ENCODE measurements at places on chromosomes 6 and 20.

GRCh38 chr6:157521362-157522335 is 140.7 kb downstream of the ZDHHC14 start:
- DNase-seq = no peak

DNA sequence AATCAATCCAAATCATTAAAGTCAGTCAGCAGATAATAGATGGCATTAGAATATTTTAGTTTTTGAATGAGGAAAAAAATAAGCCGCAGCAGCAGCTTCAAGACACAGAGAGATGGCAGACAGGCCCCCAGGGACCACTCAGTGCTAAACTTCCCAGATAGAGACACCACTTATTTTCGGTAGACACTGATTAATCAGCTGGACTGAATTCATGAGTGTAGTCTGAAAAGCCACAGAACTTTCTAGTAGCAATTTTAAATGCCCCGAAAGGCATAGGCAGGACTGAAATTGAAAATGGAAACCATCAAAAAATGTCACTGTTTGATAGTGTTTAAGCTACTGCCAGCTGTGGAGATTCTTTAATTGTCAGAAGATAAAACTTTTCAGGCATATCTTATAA is 3.1 kb upstream of the CLDN20 start:
- DNase-seq = no peak

GRCh38 chr20:32227744-32228688 is 20.3 kb downstream of the POFUT1 start:
- DNase-seq = no peak

GRCh38 chr6:114195027-114195365 is 147.8 kb downstream of the HS3ST5 start:
- DNase-seq = no peak

DNA sequence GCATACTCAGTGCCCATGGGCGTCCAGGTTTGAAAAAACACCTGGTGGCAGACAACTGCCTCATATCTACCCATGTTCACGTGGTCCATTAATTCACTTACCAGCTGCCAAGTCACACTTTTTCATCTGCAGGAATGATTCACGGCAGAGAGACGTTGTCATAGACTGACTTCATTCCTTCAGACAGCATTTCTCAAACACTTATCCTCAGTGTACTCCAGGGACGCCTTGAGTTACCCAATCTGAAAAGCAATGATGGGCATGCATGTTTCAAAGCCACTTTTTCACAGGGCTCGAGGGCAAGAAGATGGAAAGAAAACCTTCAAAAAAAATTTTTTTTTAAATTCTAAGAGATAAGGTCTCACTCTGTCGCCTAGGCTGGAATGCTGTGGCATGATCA is 6.0 kb downstream of the MMP24OS start:
- DNase-seq = no peak

DNA sequence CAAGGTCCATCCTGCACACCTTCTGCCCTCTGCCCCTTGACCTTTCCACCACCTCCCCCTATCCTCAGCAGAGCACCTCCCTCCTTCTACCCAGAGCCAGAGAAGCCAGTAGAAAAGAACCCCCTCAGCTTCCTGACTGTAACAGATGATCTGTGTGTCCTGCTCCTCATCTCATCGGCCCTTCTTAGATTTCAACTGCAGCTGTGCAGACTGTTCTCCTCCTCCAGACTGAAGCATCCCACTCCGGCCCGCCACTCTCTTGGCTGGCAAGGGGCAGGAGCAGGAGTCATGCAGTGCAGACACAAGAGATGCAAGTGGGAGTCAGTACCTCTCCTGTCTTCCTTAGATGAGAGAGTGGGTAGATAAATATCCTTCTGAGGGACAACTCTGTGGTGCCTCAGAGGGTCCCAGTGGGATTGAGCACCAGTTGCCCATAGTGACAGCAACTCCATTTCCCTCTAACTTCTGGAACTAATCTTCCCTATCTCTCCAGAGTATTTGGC is 163.5 kb upstream of the MLN start:
- DNase-seq = no peak

- no peak for DNase-seq
Observed at GRCh38 chr20:39800548-39800947, 838.4 kb downstream of the DHX35 start.

- DNase-seq = no peak
Observed at GRCh38 chr6:34593701-34594100, 37.6 kb upstream of the SPDEF start.

- no peak for DNase-seq
Observed at GRCh38 chr6:31797588-31797987, 2.0 kb upstream of the VARS1 start.

- no peak for DNase-seq
Observed at GRCh38 chr20:23515250-23515939, 24.5 kb downstream of the CST8 start.

- DNase-seq = no peak
Observed at GRCh38 chr6:34556031-34556471, at the start of gene SPDEF. Gene SPDEF (minus strand): TSS chr6:34556329. CDS start chr6:34544455, 11,874 bp downstream.

DNA sequence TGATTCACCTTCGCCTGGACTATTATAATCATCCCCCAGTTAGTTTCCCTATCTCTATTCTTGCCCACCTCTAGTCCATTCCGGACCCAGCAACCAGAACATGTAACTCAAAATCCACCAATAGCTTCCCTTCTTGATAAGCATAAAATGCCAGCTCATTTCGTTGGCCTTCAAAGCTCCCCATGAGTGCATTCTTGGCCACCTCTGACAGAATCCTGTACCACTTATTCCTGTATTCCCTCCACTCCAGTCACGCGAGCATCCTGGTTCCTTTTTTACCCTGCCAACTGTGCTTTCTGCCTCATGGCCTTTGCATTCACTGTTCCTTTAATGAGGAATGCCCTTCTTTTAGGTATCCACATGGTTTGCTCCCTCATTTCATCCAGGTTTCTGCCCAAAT is 36.7 kb downstream of the CYP24A1 start:
- no peak for DNase-seq

DNA sequence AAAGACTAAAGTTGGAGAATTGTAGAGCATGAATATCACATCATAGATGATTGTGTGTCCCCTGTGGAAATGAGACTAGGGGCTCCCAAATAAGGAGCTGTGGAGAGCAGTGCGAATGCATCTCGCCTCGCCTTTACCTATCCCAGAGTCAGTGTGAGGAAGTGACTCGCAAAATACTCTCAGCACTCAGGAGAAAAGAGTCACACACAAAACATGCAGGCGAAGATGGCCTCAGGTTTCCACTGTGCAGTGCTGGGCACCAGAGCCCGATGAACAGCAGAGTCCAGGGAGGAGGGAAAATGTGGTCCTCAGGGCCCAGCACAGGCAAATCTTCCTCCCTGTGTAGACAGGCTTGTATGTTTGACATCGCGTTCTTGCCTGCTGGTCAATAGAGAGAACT is 126.5 kb upstream of the AFDN start:
- DNase-seq = no peak

GRCh38 chr6:1724124-1724523 is 114.4 kb downstream of the FOXC1 start:
- no peak for DNase-seq

GRCh38 chr6:3122823-3123182 is 4.3 kb downstream of the BPHL start:
- DNase-seq = no peak

GRCh38 chr6:73382462-73383113 is 12.0 kb upstream of the DDX43 start:
- DNase-seq = no peak

DNA sequence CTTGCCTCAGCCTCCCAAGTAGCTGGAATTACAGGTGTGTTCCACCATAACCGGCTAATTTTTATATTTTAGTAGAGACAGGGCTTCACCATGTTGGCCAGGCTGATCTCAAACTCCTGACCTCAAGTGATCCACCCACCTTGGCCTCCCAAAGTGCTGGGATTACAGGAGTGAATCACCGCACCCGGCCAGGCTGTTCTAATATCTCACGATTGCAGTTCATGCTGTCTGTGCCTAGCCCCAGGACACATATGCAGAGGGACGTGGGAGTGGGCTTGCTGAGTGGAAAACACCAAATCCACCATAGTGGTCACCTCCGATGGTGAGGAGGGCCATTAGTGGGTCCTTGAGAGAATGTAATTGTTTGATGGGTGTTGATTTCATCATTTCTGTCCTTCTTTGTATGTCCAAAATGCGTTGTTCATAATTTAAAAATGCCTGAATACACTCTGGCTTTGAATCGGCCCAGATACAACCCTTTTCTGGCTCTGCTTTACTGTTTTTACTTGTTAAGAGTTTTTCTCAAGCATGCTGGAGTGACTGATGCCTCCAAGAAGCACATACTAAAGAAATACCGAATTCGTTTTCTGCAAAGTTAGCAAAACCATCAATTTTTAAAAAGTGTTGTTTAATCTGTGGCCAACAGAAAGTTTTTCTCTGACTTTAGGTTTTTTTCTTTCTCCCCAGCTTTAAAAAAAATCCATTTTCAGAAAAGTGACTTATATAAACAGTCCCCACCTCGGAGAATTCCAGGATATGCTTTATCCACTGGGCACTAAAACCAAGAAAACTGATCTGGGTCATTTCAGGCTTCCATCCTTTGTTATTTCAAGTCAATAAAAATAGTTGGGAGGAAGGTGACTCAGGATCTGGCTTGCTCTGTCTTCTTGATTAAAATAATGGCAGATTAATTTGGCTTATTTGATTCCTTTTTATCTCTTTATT is 18.8 kb upstream of the RALGAPA2 start:
- no peak for DNase-seq

DNA sequence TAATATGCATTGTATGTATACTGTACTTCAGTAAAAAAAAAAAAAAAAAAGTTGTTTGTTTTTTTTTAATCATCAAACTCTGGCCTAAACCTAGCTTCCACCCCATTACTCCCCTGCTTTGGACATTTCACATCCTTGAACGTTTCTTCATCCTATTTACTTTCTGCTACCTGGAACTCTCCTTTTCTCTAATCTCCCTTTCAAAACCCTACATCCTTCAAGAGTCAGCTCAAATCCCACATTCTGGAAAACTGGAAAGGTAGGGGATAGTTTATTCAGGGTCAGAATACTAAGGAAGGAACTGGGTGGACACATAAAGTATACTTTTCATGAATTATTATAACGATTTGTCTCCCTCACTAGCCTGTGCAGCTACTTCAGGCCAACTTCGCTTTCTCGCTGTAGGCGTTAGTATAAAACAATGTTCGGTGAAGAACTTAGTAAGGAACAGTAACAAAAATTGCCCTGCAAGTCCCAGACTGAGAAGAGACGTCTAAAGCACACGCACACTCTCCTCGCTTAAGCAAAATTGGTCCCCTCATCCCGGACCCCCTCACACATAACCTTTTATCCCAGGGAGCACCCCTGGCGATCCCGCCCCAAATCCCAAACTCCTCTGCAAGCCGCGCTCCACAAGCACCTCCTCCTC is 775 bp downstream of the PIGU start:
- DNase-seq = no peak

DNA sequence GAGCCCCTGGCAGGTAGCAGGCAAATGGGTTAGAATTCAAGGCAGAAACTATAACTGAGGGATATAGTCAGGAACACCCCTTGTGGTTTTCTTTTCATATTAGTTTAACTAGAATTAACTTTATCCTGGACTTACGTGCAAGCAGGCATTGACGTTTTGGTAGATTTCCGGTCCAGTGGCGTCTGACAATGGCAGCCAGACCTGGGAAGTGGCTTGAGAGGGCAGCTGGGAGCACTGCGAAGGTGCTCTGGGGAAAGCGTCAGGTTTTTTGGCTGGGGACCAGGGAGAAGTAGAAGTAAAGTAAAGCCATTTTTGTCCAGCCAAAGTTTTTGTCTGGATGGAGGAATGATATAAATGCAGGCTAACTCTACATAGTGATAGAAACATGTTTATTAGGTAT is 8.4 kb upstream of the ACSS1 start:
- no peak for DNase-seq

DNA sequence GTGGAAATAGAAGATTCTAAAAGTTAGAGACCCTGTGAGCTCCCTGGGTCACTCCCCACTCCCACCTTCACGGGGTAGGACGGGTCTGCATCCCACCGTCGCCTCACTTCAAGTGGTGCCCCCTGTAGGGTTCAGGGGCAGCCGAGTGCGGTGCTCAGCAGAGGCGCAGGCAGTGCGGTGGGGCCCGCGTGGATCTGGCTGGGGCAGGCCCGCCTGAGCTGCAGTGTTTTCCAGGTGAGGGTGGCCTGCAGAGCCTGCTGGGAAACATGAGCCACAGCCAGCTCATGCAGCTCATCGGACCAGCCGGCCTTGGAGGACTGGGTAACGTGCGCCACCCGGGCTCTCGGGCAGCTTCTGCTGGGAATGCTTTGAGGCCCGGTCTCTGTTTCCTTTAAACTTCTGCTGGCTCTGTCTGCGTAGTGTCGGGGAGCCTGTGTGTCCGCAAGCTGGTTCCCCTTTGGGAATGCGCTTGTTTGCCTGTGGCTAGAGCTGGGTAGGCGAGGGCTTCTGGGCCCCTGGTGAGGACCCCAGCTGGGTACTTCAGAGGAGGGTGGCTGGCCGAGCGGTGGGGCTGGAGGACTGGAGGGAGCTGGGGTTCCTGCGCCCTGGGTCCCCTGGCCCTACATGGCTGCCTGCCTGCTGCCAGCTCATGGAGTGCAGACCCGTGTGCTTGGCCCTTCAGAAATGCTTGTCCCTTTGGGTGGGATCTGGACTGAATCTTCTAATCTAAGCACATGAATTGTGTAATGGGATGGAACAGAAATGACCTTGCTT is 3.8 kb downstream of the ADRM1 start:
- no peak for DNase-seq
